Left renal pelvis (tissue), 4 donors: ENCODE measurements at places on chromosomes 4 and X.

DNA sequence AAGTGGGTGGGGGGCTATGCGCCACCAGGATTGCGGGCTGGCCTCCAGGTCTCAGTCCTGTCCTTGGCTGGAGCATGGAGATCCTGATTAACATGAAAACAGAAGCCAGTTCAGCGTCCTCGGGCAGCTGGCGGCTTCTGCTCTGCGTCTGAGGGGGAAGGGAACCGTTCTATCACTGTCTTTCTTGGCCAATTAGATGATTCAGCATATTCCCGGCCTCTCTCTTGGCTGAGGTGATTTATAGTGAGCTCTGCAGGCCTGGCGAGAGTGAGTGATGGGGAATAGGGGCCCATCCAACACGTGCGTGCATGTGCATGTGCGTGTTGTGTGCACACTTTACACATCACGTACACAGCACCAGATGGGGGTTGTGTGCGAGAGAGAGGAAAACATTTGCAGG lies 145.8 kb upstream of the ATP6AP2 start:
- DNase-seq, result no peak

DNA sequence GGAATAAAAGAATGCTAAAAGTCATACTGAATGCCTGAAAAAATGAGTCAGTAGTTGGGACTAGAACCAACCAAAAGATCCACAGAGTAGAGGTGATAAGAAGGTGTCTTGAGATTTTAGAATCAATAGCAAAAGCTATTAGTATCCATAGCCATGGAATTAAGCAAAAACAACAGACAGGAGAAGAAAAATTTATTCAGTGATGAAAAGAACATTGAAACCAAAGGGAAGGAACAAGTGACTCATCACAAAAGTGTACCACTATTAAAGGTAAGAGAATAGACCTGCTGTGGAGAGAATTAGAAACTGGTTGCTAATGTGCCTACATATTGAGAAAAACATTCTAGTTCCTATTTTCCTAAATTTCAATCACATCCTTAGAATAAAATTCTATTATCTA lies 182.0 kb upstream of the NEIL3 start:
- no peak for DNase-seq

DNA sequence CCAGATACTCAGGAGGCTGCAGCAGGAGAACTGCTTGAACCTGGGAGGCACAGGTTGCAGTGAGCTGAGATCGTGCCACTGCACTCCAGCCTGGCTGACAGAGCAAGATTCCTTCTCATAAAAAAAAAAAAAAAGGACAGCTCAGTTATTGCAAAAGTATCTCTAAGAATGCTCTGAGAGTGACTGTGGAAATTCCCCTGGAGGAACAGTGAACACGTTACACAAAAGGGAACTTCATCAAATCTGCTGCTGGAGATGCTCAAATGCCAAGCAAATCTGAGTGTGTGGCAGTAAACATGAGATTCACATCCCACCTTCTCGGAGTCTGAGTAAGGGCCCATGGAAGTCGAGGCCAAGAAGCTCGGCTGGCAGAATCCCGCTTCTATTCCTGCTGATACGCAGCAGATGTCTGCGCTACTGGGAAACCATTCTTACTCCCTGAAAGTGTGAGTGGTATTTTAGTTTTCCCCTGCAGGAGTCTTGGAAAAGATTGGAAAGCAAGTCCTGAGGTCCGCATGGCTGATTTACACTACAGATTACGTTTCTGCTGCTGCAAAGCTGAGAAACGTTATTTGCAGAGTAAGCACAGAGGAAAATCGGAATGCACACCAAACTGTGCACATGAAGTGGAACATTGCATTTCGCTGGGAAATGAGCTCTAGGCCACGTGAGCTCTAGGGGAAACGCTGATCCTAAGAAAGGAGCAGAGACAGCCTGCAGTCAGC lies 162.9 kb downstream of the NSUN7 start:
- no peak for DNase-seq

DNA sequence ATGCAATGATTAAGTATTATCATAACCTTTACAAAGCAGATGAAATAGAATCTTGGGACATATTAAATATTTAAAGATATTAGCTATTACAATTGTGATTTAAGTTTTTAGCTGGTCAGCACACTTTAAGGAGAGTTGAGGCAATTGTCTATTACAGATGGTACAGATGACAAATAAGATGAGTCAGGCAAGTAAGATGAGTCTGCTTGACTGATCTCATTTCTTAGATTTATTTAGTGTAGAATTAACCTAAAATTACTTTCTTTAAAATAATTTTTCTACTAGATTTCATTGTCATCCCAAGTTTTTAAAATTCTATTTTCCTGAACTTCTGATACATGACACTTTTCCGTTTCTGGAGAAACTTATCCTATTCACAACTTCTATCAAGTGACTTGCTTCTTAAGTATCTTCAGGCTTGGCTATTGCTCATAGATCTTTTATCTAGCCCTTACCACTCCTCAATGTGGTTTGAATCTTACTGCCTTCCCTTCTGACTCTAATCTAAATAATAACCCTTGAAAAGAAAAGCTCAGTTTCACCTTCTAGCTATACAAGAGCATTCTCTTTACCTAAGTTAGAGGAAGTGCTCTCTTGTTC lies 32.9 kb downstream of the CXCL1 start:
- no peak for DNase-seq

GRCh38 chr4:159328766-159329165 lies 225.9 kb downstream of the RAPGEF2 start:
- DNase-seq, result no peak

- DNase-seq, result no peak
Observed at GRCh38 chrX:19595043-19595677, 79.9 kb upstream of the MAP3K15 start.

DNA sequence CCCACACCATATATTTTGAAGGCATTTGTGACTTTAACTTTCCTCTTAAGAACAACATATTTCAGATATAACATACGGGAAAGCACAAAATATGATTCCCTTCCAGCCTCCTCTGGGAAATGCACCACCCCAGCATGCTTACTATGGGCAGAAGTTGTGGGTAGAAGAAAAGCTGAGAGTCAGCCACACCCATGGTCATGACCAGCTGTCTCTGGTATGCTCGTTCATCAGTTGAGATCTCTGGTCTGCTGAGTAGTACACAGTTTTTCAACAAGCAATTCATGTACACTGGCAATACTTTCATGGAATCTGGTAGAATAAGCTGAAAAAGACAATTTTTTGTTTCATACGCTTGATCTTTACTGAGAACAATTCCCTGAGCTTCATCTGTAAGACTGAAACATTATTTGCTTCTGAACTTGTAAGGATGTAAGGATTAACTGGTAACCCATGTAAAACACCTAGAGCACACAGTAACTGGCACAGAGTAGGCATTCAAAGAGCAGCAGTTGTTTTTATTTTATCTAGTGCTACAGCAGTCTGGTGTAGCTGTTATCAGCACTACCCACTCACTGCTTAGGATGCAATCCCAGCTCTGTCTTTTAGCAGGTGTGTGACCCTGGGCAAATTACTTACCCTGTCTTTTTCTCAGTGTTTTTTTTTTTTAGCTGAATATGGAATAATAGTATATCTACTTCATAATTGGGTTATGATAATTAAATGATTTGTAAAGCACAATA lies 47.6 kb downstream of the METTL14 start:
- no peak for DNase-seq

- DNase-seq, result no peak
Observed at GRCh38 chr4:52028970-52029369, 8.8 kb upstream of the LRRC66 start.

DNA sequence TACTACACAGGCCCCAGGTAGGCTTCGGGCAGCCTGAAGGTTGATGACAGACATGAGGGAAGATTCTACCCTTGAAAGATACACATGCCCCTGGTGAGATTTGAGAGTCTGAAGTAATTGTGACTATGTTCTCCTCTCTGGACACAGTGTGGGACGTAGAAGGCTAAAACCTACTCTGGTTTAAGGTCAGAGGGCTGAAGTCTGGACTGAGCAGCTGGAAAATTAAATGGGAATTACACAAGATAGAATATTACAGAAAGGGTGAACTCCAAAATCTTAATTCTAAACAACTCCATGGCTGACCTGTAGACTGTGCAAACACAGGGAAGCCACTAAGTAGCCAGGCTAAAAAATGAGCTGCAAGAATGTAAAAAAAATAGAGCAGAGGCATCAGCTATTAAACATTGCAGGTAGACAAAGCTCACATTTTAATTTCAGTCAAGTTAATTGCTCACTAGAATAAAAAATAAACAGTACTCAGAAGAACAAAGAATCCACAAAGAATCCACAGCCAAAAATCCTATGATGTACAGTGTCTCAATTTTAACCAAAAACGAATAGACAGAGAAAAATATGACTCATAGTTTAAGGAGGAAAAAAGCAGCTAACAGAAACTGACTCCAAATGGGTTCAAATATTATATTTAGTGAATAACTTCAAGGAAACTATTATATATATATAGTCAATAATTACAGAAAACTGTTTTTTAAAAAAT lies 170.4 kb downstream of the PCDH18 start:
- no peak for DNase-seq

- no peak for DNase-seq
Observed at GRCh38 chrX:153879741-153880439, 6.1 kb downstream of the L1CAM start.

- no peak for DNase-seq
Observed at GRCh38 chr4:94351319-94351718, 8.7 kb upstream of the HPGDS start.

DNA sequence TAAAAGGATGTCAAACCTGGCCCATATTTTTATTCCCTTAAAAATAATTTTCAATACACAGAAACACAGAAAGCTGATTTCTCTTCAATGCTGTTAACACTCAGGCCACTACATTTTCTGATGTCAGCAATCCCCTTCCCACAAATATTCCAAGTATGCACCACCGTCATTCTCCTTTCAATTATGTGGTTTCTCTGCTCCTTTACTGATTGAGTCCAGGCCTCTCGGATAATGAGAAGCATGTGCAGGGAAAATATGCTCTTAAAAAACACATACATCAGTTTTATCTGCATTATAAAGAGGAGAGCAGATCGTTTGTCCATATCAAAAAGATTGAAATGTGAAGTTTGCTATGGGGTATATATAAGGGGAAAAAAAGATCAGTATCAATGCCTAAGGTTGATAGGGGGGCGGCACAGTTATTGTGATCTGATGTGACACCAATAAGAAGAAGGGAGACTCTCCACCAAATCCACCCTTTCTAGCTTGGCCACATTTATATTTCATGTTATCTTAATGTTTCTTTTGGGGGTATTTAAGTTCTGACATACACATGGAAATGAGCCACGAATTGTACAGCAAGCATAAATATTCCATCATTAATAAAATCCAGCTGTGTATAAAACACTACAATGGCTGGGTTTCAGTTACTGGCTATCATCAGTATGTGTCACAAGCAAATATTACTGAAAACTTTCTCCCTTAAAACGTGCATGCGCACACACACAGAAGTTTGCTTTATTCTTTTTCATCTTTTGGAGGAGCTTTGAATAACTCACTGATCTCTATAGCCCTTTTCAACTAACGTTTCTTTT lies 6.4 kb downstream of the AMOT start:
- DNase-seq, result no peak

DNA sequence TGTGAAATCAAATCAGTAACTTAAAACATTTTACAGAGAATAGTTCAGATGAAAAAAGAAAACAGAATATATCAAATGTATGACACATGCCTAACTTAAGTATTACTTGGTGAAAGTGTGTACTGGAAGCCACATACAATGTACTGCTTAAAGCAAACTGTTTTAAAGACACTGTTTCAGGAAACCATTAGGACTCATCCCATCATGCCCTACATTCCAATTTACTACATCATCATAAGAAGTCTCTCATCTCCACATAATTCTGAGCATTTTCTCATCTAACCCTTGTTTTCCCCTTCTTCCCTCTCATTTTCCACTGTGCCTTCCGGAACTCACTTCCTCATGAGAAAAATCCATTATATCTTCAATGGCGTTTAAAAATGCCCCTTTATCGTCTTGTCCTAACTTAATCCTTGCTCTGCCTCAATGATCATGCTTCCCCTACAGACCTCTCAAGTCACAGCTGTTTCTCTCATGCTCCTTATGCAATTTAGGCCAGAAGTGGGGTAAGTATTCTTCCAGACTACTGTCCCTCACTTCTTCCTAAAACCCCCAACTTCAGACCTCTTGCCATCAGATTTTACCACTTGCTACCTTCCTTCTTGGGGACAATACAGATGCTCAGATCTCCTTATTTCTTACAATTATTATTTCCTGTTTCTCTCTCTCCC lies 26.8 kb upstream of the FGF5 start:
- DNase-seq, result no peak

GRCh38 chr4:137961051-137961438 lies 281.1 kb downstream of the SLC7A11 start:
- no peak for DNase-seq

GRCh38 chr4:1246111-1246881 lies 2.6 kb downstream of the CTBP1 start:
- no peak for DNase-seq

GRCh38 chr4:48901196-48901595 lies 5.4 kb downstream of the OCIAD2 start:
- no peak for DNase-seq

DNA sequence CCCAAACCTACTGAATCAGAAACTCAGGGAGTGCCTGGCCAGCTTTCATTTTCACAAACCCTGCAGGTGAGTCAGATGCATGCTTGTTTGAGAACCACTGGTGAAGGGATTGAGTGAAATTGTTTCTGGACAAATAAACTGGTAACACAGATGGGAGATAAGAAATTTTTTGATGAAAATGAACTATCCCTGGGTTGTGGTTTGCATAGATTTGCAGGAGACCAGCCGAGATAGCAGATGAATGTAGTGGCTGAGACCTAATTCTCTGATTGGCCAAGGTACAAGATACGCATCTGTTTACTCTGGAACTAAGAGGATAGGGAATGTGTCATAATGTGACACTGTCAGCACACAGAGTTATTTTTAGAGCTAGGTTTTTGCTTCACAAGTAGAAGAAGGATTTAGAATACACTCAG lies 117.8 kb upstream of the NOCT start:
- no peak for DNase-seq

GRCh38 chr4:53061091-53061850 lies 199.2 kb downstream of the RASL11B start:
- no peak for DNase-seq

DNA sequence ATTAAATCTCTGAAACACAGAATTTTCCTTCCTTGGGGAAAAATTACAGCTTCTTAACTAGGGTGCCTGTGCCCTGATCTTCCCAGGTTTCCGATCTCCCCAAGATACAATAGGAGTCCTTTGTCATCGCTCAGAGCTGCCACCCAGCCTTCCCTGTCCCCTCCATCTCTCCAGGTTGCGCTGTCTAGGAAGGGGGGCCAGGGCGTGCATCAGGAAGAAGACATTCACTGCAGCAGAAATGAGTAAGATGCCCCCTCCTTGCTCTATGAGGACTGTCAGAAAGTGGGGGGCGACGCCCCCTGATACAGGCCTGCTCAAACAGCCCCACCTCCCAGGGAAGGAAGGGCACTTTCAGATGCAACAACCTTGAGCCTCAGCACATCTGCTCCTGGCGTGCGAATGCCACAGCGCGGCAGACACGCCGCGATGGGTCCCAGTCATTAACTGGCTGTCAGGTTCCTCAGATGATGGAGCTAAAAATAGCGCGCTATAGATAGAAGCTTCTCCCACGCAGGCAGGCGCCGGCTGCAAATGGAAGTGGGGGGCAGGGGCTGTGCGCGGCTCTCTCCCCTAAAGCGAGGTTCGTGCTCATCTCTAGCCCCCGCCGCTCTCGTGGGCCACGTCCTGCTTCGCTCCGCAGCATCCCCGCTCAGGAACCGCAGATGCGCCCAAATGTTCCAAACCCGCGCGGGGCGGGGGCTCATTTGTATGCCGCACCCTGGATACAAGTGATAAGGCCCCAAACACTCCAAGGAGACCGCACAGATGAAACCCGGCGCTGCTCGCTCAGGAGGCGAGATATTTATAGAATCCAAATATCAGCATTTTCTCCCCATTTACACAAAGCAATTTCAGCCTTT lies 57.6 kb upstream of the LGI2 start:
- DNase-seq, result no peak

GRCh38 chr4:137946453-137947174 lies 295.5 kb downstream of the SLC7A11 start:
- DNase-seq, result no peak
